Activated CD4-positive, alpha-beta T cell treated with anti-CD3 and anti-CD28 coated beads, Interleukin-2, amount 50 U/mL, for 16 hours (primary cell): ENCODE measurements at places on chromosomes 6 and 20.

- no peak for DNase-seq
These were observed 129.7 kb upstream of the AHI1 start for GRCh38 chr6:135627092-135627715.

DNA sequence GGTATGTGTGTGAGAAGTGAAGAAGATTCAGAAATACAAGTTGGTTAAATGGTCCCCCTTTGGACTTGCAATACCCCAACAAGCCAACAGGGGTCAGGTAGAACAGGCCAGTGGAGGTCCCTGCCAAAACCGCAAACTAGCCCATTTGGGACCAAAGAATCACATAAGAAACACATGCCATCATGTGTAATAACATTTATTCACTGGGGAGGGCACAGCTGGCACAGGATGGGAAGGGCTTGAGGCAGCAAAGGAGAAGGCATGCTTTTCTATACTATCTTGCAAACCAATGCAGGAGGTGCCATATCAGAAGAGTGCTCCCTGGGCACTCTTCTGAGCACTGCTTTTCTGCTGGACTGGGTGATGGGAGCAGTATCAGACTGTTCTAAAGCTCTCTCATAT, 116.1 kb upstream of the TRAF3IP2 start:
- peak; percentile 50 for DNase-seq

- no peak for DNase-seq
These were observed 7.5 kb upstream of the RBM38 start for GRCh38 chr20:57383447-57384347.

GRCh38 chr20:61056627-61057442, 195.2 kb upstream of the CDH4 start:
- DNase-seq, result no peak

- no peak for DNase-seq
These were observed 84.1 kb downstream of the BTBD9 start for GRCh38 chr6:38555606-38556005.

DNA sequence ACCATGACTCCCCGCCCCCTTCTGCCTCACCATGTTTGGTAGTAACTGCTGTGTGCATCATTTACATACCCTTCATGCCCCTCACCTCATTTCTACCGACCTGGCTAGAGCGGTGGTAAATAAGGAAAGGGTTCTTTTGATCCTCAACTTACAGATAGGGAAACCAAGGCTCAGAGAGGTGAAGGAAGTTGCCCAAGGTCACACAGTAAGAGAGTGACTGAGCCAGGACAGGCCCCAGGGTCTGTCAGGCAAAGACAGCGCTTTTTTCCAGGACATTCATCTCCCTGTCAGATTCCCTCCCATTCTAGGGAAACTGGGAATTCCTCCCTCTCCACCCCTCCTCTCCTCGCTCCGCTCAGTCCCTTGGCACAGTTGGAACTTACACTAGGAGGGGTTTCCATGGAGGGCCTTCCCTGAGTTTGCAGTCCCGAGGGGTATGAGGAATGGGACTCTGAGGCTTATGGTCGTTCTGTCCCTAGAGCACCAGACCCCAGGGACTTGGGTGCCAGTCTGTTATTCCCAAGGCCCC, 2.0 kb downstream of the VSTM2L start:
- DNase-seq, result no peak

DNA sequence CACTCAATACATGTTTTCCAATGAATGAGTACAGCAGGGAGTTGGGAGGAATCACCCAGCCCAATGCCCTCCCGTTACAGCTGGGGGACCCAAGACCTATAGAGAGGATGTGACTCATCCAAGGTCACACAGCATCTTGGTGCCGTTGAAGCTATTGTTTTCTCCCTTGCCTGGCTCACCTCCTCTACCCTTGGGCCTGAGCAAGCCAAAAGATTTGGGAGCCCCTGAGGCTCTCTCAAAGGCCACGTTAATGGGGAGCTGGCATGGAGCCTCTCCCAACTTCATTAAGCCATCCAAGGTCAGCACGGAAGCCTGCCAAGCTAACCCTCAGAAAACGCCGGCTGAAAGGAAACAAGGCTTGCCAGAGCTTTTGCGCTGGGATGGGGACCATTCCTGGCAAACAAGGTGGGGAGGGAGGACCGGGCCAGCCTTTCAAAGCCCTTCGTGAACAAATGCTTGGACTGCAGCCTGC, 30.4 kb downstream of the KCNB1 start:
- no peak for DNase-seq

DNA sequence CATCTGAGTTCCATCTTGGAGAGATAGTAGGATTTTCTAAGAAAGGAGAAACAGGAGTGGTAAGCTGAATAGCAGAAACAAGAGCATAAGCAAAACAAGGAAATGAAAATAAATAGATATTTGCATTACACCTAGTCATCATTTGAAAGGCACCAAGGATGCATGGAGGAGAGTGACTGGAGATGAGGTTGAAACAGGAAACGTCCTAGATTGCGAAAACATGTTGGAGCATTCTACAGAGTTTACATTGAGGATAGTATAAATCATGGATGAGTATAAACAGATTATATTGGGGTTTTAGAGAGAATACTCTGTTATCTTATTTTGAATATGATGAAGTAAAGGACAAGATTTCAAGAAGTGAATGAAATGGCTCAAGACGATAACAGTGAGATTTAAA, 507.3 kb downstream of the EYS start:
- no peak for DNase-seq

DNA sequence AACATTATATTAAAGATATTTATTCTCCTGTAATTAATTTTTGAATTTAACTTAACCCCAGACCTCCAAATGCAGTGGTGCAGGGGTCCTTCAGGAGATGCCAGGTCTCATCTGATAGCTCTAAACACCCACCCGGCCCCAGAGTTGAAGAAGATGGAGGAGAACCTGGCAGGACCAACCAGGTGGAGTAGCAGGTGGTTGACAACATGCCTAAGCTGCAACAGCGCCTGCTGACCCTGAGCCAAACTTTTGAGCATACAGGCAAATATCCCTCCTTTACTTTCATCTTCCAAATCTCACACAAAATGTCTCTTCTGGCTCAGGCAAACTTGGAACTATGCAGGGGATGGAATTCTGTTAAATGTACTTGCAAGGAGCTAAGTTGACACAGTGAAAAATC, 145.3 kb upstream of the TCF21 start:
- DNase-seq, result no peak

GRCh38 chr6:169849396-169849795, 98.0 kb downstream of the ERMARD start:
- DNase-seq, result no peak

- no peak for DNase-seq
These were observed 114.7 kb upstream of the AFDN start for GRCh38 chr6:167711768-167712730.

GRCh38 chr6:105818505-105818904, 267.6 kb upstream of the PRDM1 start:
- no peak for DNase-seq

- DNase-seq, result no peak
These were observed 729 bp upstream of the ZHX3 start for GRCh38 chr20:41318271-41318649.

DNA sequence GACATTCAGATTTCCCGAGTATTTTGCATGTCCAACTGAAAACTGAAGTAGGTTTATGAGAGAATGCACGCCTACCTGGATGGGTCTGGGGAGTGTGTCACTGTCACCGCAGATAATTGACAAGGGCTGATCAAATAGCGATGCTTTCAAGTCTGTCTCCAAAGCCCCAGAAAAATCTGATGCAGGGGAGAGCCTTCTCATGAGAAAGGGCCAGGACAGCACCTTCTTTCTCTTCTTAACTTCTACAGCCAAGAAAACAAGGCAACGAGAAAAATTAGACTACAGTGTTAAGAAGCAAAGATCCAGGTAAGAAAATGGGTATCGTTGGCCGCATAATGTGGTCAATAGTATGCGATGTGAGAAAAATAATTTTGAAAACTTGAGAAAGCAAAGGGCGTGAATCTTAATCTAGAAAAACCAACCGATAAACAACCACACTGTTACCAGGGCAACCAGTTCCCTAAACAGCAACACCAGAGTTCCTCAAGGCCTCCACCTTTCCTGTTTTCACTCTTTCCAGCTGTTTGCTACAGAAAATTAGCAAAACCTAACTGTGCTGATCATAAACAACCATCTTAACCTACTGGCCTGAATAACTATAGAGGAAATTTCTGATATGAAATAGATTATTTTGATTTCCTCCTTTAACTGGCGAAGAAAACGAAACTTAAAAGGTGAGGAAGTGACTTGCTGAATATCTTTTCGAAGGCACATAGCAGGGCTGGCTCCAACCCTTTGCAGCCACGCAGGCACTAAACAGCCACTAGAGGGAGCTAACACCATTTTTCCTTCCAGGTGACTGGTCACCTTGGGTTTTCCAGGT, 2.6 kb downstream of the TAGAP start:
- DNase-seq, result peak; percentile 89

GRCh38 chr6:157401734-157402338, 20.8 kb downstream of the ZDHHC14 start:
- no peak for DNase-seq

DNA sequence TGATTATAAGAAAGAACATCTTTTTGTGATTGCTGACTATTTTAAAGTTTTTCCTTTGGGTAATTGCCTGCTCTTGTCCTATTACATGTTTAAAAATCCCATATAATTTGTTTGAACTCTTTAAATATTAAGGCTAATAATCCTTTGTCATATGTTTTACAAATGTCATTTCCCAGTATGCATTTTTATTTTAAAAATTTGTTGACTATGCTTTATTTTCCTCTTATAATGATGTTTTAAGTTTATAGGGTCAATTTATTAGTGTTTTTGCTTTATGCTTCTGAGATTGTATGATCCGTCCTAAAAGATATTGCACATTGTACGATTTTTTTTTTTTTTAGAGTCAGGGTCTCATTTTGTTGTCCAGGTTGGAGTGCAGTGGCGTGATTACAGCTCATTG, 297.2 kb downstream of the RNF144B start:
- DNase-seq, result no peak

- DNase-seq, result peak; percentile 55
These were observed 174.3 kb downstream of the CDKAL1 start for GRCh38 chr6:20708367-20709124.

DNA sequence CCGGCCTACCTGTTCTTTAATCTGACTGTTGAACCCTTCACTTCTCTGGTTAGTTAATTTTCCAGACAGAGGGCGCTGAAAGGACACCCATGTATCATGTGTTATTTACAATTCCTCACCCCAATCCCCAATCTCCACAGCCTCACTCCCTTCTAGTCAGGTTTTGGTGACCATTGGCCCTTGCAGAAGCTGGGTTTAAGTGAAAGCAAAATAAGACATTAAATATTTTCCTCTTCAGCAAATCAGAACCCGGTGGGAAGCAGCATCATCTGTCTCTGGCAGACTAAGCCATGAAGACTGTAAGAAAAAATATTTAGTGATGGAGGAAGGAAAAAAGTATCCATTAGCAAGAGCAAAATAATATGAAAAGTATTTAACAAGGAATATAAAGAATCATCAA, 9.4 kb upstream of the HLA-DQA1 start:
- DNase-seq, result peak; percentile 59

GRCh38 chr6:41055149-41055548, 2.1 kb downstream of the APOBEC2 start:
- DNase-seq, result no peak

- no peak for DNase-seq
These were observed 280.4 kb upstream of the TAB2 start for GRCh38 chr6:149037051-149037671.

- peak; percentile 17 for DNase-seq
These were observed 140.1 kb downstream of the REV3L start for GRCh38 chr6:111342913-111343312.

GRCh38 chr20:24034820-24035219, 46.2 kb upstream of the GGTLC1 start:
- DNase-seq, result no peak

GRCh38 chr20:38168791-38169589, 3.9 kb upstream of the TGM2 start:
- no peak for DNase-seq

DNA sequence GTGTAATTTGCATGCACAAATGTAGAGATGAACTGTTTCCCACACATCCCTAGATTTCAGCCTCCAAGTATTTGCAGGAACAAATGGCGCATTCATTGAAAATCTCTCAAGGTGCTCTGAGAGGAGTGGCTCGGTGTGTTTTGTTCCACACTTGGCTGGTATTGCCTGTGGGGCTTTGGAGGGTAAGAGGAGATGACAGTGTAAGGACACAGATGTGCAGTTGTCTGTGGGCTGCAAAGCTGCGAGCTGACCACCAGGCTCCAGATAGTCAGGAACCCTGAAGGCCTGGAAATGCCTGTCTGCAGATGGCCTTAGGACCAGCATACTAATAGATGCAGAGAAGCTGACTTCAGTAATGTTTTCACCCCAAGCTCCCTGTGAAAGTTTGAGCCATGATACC, 57.7 kb upstream of the PBOV1 start:
- no peak for DNase-seq

DNA sequence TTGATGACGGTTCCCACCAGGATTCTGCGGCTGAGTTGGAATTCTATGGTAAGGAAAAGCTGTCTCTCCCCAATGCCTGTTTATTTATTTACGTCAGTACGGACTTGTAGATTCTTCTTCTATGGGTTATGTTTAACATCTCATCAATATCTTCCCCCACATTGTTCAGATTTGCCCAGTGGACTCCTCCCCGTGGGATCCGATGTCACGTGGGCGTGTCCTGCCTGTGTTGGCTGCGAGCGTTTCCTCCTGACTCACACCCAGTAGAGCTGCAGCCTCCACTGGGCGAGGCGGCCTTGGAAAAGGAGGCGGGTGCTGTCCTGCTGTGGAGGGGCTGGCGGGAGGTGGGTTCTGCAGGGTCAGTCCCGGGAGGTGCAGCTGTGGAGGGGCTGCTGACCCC, 46.8 kb upstream of the SLCO4A1 start:
- no peak for DNase-seq

DNA sequence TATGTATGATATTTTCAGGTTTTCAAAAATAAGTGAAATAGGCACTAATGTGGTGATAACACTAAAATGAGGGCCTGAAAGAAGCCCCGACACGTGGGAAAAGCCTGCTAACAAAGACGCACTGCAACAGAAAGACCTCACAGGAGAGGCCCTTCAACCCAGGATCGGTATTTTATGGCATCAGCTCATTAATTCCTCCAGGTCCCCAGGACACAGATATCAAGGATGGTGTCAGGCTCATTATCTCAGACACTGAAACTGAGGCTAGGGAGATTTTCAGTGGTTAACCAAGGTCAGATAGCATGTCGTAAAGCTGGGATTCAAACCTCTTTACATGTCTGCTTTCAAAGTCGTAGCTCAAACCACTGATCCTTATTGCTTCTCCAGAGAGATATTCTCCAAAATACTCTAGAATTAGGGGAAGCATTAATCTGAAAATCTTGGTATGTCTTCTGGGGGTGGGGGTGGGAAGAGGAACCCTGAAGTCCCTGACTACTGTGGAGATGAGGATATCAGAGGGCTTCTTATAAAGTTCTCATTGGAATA, 64.1 kb downstream of the PPP1R3G start:
- DNase-seq, result no peak

DNA sequence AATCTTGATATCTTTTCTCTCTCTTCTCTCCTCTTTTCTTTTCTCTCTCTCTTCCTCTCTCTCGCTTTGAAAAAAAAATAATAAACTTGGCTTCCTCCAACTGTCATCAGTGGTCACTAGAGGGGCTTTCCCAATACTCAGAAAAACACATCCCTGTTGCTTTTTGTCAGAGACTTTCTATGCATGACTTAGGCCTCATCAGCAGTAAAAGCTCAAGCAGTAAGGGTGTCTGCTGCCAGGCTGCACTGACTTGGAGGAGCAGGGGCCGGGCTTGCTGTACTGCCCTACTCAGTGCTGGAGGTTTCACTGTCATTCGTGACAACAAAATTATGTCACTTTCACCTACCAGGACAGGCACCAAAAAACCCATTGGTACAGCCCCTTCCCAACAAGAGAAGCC, 272.0 kb downstream of the ADGB start:
- no peak for DNase-seq
